Astrocyte (in vitro differentiated cells and primary cell): ENCODE measurements at places on chromosomes 2 and 18.

DNA sequence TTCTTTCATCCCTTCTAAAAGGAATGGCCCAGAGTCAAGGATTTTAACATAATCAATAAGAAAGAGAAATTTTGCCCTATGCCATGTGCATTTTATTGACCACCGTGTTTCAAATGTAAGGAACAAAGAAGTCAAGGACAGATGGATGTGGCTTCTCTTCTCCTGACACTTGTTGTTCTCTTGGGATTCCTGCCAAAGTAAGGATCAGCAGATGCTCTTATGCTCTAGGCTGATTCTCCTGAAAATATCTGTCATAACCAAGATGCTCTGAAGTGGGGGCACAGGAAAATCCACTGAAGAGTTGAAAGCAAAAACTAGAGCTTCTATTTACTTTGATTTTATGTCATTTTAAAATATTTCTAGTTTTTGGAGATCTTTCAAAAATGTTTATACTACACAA, 72.9 kb upstream of the SYT4 start:
- DNase-seq = no peak
- H3K4me3 ChIP-seq = no peak overlapping the region
- no peak overlapping the region for H3K27ac ChIP-seq
- no peaks in the 10 kb centered on the region for H3K27me3 ChIP-seq
- H3K4me1 ChIP-seq = no peaks in the 10 kb centered on the region
- no peaks in the 10 kb centered on the region for H3K36me3 ChIP-seq

GRCh38 chr2:165141601-165142354, 62.1 kb downstream of the SCN3A start:
- no peaks in the 10 kb centered on the region for H3K36me3 ChIP-seq
- H3K4me3 ChIP-seq = no peak overlapping the region
- no peak for DNase-seq
- H3K4me1 ChIP-seq = no peaks in the 10 kb centered on the region
- H3K27me3 ChIP-seq = no peaks in the 10 kb centered on the region

- no peak for DNase-seq
- H3K27ac ChIP-seq = no peak overlapping the region
- H3K4me1 ChIP-seq = no peaks in the 10 kb centered on the region
- H3K27me3 ChIP-seq = no peaks in the 10 kb centered on the region
These were observed 71.7 kb upstream of the MYO3B start for GRCh38 chr2:170106102-170106840.

- no peak overlapping the region for H3K4me3 ChIP-seq
- H3K27me3 ChIP-seq = no peaks in the 10 kb centered on the region
- H3K4me1 ChIP-seq = no peaks in the 10 kb centered on the region
- H3K27ac ChIP-seq = no peak overlapping the region
- DNase-seq = no peak
- no peaks in the 10 kb centered on the region for H3K36me3 ChIP-seq
These were observed 196.1 kb downstream of the SLC4A3 start for GRCh38 chr2:219823574-219823973.

DNA sequence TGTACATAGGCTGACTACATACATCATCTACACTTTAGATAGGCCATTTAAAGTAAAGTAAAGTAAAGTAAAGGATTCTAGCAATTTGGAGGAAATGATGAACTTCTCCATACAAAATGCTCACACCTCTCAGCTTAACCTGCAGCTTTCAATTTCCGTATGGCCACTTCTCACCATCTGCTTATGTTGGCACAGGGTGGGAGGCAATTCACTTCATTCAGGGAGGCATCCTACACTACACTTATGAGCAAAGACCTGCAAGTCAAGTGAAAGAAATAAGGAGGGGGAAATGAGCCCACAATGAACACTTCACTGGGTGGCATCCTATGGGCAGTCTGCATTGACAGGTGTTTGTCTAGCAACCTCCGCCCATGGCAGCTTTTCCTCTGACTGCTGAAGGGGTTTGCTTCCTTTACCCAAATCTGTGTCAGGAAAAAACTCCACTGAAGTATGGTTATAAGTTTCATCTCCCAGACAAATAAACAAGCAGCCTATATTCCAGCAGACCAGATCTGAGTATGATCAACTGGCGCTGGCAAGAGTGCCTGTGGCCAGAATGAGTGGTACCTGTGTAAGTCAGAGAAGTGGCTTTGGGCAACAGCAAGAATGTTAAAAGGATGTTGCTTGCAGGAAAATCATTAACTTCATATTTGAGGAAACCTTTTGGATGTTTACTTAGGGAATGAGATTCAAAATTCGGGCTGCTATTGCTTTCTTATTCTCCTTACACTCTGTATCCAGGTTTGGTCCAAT, 449.1 kb downstream of the TGIF1 start:
- no peaks in the 10 kb centered on the region for H3K36me3 ChIP-seq
- H3K4me3 ChIP-seq = no peak overlapping the region
- no peak for DNase-seq

DNA sequence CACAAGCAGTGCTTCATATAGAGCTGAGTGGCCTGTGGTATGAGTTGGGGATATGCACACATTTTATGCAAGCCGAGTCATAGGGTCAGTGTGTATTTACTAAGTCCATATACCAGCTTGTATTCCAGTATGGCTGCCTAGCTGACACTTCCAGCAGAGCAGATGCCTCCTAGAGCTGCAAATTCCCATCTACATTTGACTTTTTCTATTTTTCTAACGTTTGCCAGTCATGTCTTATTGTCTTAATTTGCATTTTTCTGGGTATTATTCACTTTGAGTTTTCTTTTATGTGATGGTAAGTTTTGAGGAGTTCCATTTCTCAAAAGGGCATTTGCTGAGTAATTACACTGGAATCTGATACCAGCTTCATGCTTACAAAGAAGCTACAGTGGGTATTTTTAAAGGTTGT, 334.5 kb upstream of the CDH2 start:
- H3K4me1 ChIP-seq = peaks cover 11% of the 10 kb centered on the region
- no peaks in the 10 kb centered on the region for H3K36me3 ChIP-seq
- no peak overlapping the region for H3K27ac ChIP-seq
- H3K27me3 ChIP-seq = no peaks in the 10 kb centered on the region

GRCh38 chr2:33069894-33070651, 123.3 kb downstream of the LTBP1 start:
- DNase-seq = peak; percentile 100
- H3K27me3 ChIP-seq = no peaks in the 10 kb centered on the region
- H3K27ac ChIP-seq = peak overlapping the region; percentile 85
- H3K4me1 ChIP-seq = peaks cover 30% of the 10 kb centered on the region
- no peaks in the 10 kb centered on the region for H3K36me3 ChIP-seq

GRCh38 chr2:173989160-173989883, 24.1 kb upstream of the SP3 start:
- no peaks in the 10 kb centered on the region for H3K36me3 ChIP-seq
- peaks cover 6% of the 10 kb centered on the region for H3K4me1 ChIP-seq
- no peak for DNase-seq
- H3K27ac ChIP-seq = no peak overlapping the region

DNA sequence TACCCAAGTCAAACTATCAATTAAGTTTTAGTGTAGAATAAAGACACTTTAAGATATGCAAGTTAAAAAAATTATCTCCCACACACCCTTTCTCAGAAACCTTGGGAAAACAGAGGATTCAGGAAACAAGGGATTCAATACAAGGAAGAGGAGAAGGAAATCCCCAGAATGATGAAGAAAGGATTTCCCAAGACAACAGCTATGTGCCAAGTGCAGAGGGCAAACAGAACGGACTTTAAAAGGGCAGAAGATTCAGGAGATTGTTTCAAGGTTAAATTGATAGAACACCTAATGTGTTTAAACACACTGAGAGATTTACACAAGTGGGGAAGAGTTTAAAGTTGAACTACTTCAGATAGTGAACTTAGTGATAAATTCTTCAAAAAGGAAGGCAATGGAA, 71.5 kb upstream of the EPAS1 start:
- DNase-seq = no peak
- no peak overlapping the region for H3K27ac ChIP-seq
- H3K4me3 ChIP-seq = no peak overlapping the region
- H3K4me1 ChIP-seq = peaks cover 26% of the 10 kb centered on the region
